Activated naive CD4-positive, alpha-beta T cell treated with Interleukin-2 at 50 U/mL for 16 hours (primary cell): ENCODE measurements at places on chromosomes 3 and 15.

- no peak for DNase-seq
Observed at GRCh38 chr3:29561651-29562149, 280.8 kb downstream of the RBMS3 start.

DNA sequence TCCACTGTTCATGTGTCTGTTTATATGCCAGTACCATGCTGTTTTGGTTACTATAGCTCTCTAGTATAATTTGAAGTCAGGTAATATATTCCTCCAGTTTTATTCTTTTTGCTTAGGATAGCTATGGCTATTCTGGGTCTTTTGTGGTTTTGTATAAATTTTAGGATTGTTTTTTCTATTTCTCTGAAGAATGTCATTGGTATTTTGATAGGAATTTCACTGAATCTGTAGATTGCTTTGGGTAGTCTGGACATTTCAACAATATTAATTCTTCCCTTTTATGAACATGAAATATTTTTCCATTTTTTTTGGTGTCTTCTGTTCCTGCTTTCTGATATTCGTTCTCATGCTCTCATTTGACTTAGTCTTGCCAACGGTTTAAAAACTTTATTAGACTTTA, 39.6 kb downstream of the GREM1 start:
- no peak for DNase-seq

DNA sequence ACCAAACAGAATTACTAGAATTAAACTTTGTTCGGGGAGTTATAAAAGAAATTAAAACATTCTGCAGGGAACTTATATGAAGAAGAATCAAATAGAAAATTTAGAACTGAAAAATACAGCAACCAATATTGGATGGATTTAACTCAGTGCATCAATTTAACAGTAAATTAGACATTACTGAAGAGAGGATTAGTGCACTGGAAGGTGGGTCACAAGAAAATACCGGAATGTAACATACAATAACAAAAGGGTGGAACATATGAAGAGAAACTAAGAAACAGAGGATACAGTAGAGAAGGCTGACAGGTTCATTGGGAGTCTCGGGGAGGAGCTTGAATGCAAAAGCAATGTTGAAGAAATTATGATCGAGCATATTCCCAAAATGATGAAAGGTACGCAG, 56.3 kb downstream of the CDIN1 start:
- no peak for DNase-seq

DNA sequence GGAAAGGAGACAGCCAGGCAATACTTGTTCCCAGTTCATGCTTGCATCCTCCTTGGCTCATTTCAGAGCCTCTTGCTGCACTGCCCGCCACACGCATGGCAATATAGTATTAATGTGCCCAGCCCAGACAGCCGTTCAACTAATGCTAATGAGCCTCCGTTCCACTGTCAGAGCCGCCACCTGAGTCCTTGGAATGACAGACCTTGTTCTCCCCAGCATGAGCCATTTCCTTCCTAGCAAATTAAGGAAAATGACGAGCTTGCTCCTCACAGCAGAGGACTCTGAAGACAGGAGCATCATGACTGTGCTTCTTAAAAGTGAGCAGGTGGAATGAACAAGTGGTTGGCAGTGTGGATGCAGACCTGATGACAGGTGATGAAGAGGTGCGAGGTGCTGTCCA, 10.8 kb upstream of the LRRC15 start:
- DNase-seq = no peak

DNA sequence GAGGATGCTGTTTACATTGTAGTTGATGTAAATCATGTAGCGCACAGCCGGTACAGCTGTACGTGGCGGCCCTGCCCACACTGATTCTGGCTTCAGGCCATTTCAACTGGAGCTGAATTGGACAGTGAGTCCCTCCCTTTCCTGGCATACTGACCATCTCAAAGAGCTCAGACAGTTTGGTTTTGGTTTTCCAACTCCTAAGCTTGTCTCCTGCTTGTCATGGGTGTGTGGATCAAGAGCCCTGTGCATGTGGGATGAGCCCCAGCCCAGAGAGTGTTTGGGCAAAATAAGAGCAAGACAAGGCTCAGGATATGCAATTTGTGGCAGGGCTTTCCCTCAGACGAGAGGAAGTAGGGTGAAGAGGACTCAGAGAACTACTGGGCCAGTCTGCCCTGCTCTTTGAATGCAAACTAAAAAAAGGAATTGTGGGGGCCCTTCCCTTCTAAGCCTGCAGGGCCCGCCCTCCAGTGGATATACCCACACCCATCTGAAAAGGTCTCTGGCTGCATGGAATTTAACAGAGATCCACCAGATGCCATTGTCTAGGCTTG, 13.3 kb downstream of the ITGA11 start:
- DNase-seq = no peak

GRCh38 chr3:192826214-192827006, 91.2 kb downstream of the MB21D2 start:
- DNase-seq = no peak

DNA sequence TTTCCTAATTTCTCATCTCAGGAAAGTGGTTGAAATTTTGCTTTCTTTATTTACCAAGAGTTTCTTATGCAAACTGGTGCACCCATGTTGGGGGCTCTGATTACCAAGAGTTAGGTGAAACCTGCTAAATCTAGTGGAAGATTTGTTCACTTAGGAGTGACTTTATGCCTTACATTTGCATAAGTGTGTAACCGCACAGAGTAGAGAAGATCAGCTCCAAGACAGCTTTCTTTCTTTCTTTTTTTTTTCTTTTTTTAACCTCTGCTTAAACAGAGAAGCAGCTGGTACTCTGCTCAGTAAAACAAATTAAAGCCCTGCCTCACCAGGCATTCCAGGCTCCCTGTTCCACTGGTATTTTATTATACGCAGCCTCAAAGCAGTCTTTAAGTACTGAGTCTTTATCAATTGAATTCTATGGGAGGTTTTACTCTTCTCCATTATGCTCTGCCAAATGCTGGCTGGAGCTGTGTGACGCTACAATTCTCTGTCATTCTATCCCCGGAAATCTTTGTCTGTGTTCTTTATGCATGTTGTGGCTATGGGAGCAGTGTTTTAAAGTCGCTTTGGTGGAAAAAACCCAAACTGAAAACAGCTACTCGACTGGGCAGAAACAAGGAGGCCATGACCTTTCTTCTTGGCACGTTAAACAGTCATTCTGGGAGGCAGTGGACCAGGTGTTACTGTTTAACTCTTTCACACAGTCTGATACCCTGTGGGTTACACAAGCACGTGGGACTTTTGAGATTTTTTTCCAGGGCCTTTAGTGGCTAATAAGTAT, 55.2 kb upstream of the GBE1 start:
- no peak for DNase-seq

GRCh38 chr15:87599616-87600015, 656.9 kb downstream of the NTRK3 start:
- DNase-seq = no peak

DNA sequence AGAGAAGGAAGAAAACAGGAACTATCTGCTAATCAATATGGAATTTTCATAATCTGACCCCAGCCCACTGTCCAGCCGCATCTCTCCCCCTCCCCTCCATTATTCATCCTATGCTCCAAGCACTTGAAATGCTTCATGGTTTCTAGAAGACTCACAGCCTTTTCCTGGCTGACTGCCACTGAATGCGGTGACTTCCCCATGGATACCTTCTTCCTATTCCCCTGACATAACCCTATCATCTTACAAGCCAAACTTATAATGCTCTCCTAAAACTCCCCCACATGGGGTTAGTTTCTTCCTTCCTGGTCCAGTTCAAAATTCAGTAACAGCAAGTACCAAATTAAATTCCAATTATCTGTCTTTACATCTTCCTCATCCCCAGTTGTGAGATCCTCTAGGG, 31.2 kb upstream of the PTX3 start:
- DNase-seq = no peak

DNA sequence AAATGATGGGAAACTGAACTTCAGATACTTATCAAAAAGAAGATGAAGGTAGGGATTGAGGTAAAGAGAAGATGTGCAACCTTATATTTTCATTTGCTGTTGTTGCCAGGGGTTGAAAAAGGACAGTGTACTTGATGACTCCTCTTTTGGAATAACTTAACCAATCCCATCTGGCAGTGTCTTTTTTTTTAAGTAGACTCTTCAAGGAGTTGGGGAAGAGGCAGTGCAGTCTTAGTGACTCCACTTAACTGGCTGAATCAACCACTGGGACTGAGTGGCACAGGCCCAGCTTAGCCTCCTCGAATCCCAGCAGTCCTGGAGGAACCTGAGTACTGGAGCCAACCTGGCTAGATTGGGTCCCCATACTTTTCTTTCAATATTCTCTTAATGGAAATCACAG, 27.3 kb upstream of the FILIP1L start:
- DNase-seq = no peak

DNA sequence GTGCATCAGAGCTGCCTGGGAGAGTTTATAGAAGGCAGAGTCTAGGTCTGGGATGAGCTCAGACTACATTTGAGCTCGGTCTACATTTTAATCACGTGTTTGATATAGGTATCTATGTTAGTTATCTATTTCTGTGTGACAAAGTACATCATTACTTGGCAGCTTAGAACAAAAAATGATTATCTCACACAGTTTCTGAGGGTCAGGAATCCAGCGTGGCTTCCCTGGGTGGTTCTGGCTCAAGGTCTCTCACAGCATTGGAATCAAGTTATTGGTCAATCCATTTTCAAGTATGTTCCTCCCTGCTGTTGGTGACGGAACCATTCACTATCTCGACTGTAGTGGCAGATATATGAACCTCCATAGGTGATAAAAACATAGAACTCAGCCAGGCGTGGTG, 71.7 kb downstream of the ABHD5 start:
- no peak for DNase-seq

DNA sequence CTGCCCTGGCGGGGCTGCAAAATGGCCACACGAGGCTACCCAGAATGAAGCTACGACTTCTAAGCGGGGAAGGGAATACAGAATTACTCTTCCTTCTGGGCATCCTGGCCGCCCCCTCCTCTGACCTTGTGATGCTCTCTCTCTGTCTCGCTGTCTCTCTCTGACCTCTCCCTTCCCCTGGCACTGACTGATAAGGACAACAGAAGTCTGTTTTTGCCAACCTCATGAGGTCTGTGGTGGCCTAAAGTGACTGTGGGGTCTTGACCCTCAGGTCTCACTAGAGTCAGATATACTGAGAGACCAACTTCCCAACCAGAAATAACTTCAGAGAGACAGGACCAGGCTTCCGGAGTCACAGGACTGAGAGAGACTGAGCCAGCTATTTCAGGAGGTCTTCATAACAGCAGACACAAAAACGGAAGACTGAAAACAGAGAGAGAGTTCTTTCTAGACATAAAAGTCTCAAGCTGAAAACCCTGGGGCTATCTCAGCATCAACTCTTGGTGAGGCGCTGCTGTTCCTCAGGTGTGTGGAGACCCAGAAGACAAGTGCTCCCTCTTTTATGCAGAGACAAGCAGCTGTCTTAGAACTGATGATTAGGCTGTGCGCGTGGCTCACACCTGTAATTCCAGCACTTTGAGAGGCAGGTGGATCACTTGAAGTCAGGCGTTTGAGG, 38.2 kb upstream of the CFAP161 start:
- no peak for DNase-seq

GRCh38 chr3:172119266-172119969, 80.0 kb downstream of the FNDC3B start:
- no peak for DNase-seq

DNA sequence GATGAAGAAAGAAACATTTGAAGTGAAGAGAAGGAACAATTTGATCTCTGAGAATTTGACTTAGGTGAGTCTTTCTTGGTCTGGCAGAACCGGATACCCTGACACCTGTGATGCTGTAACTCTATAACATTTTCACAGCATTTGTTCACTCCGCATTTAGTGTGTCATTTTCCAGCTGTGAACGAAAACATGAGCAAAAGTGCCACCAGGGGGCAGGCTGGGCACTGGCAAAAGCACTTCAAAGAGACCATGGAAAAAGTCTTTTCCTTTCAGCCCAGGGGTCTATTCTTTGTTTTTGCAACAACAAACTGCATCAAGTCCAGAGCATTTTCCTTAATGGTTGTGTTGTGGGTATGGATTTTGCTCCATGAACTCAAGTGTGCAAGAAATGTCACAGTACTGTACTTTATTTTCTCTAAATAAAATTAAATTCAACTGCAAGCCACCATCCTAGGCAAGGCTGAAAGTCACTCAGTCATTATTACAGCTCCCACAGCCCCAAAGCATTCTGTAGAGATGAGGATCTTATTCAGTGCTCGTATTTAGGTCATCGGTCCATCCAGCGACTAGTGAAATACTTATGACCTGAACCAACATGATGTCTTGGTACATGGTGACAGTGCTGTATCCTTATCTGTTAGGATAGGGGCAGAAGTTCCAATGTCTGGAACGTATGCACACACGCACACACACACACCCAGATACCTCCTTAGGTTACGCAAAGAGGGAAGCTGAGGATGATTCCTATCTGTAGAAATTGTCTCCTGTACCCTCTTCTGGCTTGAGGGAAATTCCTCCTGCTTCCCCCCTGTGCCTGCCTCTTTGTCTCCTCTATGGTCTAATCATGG, 125.5 kb downstream of the GADL1 start:
- peak; percentile 73 for DNase-seq

- no peak for DNase-seq
Observed at GRCh38 chr3:188026191-188026968, 127.6 kb upstream of the LPP start.

DNA sequence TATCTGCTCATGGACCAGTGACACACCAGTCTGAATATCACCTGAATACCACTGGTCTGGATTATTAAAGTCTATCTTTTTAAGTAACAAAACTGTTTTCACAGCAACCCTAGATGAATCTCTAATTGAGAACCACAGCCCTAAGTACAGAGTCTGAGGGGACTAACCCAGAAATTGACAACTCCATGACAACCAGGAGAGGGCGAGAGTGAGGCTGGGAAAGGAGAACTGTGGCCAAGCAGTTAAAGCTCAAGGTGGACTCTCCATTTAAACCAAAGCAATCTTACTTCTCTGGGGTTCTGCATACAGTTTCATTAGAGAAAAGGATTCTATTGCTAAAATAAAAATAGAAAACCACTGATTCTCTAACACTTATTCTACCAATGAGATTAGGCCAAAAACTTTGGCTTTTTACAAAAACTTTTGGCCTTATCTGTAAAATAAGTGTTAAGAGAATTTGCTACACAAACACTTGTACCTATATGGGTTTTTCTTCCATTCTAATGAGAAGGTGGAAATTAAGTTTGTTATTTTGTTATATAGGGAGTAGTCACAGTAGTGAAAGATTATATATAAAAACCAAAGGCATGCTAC, 11.4 kb downstream of the NEK10 start:
- peak; percentile 55 for DNase-seq

GRCh38 chr3:24741506-24741905, 246.9 kb upstream of the THRB start:
- no peak for DNase-seq

DNA sequence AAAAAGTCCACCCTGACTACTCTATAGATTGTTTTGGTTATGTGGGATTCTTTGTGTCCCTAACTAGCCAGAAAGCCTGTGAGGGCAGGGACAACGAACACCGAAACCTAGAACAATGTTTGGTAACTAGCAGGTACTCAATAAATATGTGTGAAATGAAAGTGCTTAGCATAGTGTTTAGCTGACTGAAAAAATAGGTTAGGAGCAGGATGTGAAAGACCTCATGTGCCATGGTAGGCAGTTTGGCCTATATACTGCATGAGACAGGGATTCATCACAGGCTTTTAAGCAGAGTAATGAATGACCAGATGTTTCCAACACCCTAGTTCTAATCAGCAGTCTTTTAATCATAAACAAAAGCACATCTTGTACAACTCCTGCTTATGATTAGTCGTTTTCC, 64.2 kb downstream of the MYO5A start:
- peak; percentile 27 for DNase-seq
